ENCODE measurements at places on chromosomes 5 and 9.

DNA sequence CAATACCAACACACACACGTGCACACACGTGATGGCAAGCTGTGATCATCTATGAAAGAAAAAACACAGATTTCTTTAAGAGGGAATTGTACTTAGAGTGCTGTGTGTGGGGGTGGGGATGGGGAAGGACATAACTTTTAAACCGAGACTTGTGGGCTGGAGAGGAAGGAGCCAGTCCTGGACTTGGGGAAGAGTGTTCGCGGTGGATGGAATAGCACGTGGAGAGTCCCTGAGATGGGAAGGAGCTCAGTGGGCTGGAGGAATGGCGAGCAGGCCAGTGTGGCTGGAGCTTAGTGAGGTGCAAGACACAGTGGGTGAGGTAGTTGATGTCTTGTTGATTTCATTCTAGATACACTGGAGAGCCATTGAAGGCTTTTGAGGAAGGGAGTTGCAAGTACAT lies 78.5 kb downstream of the RGS3 start:
- DNase-seq, result no peak

- no peak for DNase-seq
Observed at GRCh38 chr9:106752581-106752980, 110.4 kb upstream of the ZNF462 start.

DNA sequence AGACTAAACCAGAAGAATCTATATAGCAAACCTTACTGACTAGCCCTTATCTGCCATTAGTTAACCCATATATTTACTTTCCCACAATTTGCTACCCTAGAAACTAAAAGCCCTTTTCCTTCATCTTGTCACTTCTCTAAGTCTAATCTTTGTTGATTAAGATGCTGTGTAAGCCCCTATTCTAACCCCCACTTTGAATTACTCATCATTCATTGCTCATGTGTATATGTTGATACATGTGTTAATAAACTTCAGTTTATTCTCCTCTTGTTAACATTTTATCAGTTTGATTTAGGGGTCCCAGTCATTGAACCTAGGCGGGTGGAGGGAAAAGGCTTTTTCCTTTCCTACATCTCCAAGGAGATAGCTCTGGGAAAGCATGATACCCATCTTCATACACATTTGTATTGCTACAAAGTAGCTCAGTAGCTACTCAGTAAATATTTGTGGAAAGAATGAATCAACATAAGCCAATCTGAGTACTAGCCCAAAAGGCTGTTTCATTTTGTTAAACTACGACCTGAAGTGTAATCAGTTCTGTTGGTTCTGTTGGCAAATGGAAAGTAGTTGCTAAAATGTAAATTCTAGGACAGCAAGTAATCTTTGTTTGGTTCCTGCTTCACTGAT lies 35.1 kb upstream of the NDFIP1 start:
- DNase-seq, result no peak

DNA sequence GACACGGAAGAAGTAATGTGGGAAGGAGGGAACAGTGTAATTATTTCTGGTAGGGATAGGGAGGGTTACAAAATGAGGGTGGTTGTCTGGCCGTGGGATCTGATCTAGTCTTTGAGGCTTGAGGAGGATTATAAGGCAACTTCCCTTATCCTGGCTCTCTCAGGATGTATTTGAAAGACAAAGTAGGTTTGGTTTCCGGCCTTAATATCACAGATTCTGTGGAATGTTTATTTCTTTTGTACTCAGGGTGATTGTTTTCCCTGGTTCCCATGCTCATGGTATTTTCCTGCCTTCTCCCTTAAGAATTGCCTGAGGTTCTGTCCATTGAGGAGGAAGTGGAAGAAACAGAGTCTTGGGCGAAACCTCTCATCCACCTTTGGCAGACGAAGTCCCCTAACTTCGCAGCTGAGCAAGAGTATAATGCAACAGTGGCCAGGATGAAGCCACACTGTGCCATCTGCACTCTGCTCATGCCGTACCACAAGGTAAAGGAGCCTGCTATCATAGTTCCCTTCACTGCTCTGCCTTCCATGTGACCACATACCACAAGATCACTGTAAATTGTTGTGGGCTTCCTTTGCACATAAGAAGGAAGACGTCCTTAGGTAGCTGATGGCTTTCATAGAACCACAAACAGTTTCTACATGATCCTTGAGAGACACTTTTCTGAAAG lies 253.8 kb downstream of the KDM4C start:
- no peak for DNase-seq

GRCh38 chr9:110742741-110743371 lies 74.3 kb downstream of the MUSK start:
- no peak for DNase-seq

- peak; percentile 1 for DNase-seq
Observed at GRCh38 chr9:1083325-1083913, 33.3 kb downstream of the DMRT2 start.

DNA sequence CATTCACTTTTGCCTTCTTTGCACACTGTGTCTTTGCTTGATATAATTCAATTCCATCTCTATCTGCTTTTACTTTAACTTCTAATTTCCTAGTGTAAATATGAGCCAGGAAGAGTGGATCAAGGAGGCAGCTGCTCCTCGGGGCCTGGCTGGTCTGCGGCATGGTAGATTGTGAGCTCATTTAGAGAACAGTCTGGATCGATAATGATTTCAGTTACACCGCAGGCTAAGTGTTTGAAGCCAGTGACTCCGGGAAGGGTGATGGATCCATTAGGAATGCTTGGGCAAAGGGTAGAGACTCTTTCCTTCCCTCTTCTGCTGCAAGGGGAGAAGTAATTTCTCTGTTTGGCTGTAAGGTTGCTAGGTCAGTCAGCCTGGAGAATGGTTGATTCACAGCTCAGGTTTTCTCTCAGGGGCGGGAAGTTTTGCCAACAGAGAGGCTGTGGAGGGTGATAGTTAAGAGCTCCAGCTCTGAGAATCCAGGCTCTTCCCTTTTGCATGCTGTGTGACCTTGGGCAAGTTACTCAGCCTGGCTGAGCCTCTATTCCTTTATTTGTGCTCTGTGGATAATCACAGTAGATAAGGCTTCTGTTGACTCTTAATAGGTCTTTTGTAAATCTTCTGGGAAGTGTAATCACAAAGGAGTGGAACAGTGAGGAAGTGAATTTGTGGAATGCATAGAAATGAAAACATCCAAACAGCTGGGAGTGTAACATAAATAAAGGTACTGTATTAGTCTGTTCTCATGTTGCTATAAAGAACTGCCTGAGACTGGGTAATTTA lies 99.1 kb downstream of the PTTG1 start:
- DNase-seq, result no peak

DNA sequence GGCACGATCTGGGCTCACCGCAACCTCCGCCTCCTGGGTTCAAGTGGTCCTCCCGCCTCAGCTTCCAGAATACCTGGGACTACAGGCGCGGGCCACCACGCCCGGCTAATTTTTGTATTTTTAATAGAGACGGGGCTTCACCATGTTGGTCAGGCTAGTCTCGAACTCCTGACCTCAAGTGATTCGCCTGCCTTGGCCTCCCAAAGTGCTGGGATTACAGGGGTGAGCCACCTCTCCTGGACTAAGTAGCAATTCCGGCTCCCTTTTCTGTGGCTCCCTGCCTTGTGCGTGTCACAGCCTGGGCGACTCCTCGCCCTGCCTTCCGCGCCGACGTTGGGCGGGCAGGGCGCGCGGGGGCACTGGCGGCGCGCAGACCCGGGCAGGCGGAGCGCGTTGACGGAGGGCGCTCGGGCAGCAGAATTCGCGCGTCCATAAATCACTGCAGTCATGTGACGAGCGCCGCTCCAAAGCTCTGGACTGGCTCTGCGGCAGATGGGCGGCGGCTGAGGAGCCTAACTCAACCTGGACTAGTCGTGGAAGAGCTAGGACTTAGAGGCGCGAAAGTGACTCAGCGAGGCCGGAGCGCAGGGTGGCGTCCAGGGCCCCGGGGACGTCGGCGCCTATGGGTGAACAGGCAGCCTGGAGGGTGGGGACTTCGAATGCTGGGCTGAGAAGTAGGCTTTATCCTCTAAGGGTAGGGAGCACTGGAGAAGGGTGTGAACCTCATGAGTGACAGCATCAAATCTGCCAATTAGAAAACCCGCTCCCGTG lies 1.4 kb upstream of the CIZ1 start:
- DNase-seq, result no peak

DNA sequence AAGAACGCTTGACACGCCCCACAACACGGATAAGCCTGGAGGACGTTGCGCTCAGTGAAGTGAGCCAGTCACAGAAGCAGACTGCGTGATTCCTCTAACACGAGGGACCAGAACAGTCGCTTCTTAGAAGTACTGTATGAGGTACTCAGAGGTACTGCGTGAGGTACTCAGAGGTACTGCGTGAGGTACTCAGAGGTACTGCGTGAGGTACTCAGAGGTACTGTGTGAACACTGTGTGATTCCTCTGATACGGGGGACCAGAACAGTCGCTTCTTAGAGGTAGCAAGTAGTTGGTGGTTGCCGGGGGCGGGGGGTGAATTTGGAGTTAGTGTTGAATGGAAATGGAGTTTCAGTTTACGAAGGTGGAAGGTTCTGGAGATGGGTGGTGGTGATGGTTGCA lies 5.8 kb downstream of the NDUFS6 start:
- no peak for DNase-seq

GRCh38 chr9:83239747-83240146 lies 176.8 kb upstream of the RASEF start:
- DNase-seq, result no peak

GRCh38 chr9:37511016-37512010 lies 25.6 kb downstream of the POLR1E start:
- no peak for DNase-seq

- no peak for DNase-seq
Observed at GRCh38 chr9:121699571-121700164, 48.2 kb downstream of the DAB2IP start.

- DNase-seq, result no peak
Observed at GRCh38 chr5:36089989-36090388, 23.3 kb upstream of the UGT3A2 start.

- no peak for DNase-seq
Observed at GRCh38 chr5:162227075-162227474, 159.5 kb downstream of the GABRG2 start.

DNA sequence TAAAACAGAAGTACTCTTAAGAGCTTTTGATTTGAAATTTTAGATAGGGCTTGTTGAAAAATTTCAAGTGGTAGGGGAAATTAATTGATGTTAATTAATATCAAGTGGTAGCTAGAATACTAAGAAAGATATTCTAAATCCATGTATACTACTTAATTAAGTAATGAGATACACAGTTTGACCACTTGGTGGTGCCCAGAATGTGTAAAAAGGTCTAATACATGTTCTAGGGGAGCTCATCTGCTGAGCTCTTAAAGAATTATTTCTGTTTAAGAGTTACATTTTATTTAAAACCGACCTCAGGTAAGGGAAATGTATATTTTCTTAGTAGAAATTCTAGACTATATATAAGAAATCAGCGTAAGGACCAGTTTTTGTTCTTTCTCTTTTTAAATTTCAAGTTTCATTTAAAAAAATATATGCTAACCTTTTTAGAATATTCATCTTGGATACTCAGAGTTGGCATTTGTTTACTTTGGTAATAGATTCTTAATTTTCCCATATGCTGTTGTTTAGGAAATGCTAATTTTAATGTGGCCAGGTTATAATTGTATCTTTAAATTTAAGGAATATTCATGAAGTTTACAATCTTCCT lies 61.5 kb downstream of the LNPEP start:
- no peak for DNase-seq

DNA sequence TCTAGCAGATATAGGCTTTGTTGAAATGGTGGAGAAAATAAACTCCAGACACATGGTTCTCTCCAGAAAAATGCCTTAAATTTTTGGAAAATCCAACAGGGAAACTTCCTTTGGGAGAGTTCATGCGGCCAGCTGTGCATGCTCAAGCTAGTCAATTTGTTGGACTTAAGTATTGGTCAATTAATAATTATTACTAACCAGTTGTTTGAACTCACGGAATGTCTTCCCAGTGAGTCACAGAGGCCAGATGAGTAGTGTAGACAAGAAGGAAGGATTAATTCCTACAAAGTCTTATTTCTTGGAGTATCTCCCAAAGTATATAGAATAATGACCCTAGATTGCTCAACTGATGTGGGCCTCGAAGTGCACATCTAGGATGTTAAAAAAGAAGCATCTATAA lies 103.6 kb downstream of the MACIR start:
- DNase-seq, result no peak

GRCh38 chr9:121958530-121958929 lies 134.6 kb downstream of the TTLL11 start:
- DNase-seq, result no peak

- no peak for DNase-seq
Observed at GRCh38 chr5:145124806-145125205, 710.3 kb downstream of the PRELID2 start.

DNA sequence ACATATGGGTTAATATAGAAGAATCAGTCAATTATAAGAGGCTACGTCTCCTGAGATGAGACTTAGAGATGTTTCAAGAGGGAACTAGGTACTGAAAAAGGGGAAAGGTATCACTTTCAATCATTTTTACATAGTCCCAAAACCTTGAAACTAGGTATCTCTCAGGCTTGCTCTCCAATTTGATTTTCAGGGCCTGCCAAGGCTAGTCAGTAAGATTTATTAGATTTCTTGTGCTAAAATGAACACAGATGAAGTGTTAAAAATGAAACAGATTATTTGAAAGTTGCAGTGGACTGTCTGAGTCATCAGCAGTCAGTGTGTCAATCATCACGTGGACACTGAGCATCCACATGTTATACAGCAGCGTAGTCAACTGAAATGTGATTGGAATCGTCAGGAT lies 591.1 kb downstream of the DTWD2 start:
- no peak for DNase-seq

DNA sequence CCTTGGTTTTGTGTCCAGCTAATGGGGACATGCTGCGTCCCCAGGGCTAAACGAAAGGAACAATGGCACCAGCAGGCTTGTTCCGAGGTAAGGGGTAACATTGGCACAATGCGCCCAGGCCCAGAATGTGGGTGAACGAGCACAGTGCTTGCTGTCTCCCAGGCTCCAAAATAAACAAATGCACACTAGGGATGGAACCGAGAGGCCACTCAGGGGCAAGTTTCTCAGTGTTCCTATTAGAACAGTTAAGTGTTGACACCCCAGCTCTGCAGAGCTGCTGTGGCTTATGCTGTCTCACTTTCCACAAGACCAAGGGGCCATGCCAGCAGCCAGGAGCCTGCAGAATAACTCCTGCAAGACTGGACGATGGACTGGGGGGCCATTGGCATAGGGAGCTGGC lies 492.4 kb downstream of the GADD45G start:
- no peak for DNase-seq

GRCh38 chr5:61120534-61120933 lies 41.7 kb downstream of the SMIM15 start:
- DNase-seq, result no peak

DNA sequence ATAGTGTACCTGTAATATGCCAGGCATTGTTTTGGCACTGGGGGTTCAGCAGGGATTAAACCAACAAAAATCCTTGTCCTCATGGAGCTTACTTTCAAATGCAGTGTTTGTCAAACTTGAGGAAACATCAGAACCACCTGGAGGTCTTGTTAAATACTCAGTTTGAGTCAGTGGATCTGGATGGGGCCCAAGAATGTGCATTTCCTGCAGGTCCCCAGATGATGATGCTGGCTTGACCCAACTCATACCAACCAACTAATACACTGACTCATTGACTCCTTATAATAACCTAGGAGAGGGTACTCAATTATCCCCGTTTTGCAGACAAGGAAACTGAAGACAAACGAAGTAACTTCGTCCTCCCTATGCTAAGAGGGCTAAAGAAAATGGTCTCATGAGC lies 11.3 kb downstream of the WWC1 start:
- DNase-seq, result no peak

GRCh38 chr5:72468024-72468423 lies 39.2 kb downstream of the ZNF366 start:
- no peak for DNase-seq

All from activated CD4-positive, alpha-beta T cell treated with anti-CD3 and anti-CD28 coated beads, Interleukin-2, amount 50 U/mL, for 1 hour (primary cell).